ENCODE measurements at places on chromosomes 12 and 14.
A peak's percentile ranks its signal among the peaks of the same experiment; 100 is the strongest.

DNA sequence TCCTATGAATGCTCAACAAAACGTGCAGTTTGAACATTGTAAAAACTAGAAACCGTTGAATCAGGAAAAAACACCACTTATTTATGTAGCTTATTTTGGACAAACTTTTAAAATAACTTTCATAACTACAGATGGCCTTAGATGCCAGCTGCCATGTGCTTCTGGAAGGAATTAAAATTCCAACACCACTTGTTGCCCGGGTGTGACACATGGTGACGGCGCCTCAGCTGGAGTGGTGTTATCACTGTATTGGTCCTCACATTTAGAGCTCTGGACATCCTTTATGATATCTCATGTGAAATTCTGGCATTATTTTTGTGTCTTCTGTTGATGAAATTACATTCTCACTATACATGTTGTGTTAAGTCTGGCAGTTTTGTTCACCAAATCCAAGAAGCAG is 211.0 kb downstream of the IPO8 start:
- DNase-seq = no peak

GRCh38 chr14:55142466-55142865 is 13.4 kb downstream of the LGALS3 start:
- DNase-seq = no peak

GRCh38 chr12:2332236-2332635 is 279.4 kb downstream of the CACNA1C start:
- DNase-seq = peak; percentile 84

DNA sequence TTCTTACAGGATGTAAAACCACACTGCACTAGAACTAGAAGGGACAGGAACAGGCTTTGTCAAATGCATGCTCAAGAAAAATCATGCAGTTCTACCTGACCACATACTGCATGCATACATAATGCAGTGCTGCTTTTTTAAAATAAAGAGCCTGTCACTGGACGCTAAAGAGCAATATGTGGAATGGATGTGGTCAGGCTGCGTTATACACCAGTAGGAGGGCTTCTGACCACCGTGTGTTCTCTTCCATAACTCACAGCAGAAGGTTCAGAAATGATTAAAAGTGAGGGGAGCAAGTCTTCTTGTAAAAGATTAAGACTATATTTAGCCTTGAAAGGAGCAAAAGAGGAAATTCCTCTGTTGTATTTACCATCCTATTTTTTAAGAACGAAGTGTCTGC is 392.0 kb downstream of the EMP1 start:
- no peak for DNase-seq

GRCh38 chr12:121217063-121217462 is 7.1 kb downstream of the P2RX4 start:
- no peak for DNase-seq

- DNase-seq = no peak
These were observed 107.1 kb downstream of the PPM1H start for GRCh38 chr12:62827855-62828254.

GRCh38 chr12:124696693-124697476 is 129.5 kb upstream of the NCOR2 start:
- DNase-seq = no peak

GRCh38 chr12:81726634-81727033 is 32.5 kb downstream of the PPFIA2 start:
- no peak for DNase-seq

DNA sequence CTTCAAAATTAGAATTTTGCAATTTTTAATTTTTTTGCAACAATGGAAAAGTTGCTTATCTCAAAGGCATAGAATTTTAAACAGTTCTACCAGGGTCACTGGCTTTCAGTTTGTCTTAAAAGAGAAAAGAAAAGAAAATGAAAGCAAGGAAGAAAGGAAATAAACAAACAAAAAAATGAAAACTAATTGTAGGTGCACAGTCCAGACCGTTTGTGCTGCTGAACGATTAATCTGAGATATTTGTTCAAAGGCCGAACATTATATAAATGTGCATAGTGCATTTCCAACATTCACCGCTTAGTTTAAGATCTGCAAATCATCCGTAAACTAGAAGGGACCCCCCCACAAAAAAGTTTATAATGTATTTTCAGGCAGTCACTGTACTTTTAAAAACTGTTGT is 5.5 kb upstream of the OTX2 start:
- DNase-seq = no peak

- no peak for DNase-seq
These were observed 310.9 kb downstream of the ADGRD1 start for GRCh38 chr12:131264635-131265034.

DNA sequence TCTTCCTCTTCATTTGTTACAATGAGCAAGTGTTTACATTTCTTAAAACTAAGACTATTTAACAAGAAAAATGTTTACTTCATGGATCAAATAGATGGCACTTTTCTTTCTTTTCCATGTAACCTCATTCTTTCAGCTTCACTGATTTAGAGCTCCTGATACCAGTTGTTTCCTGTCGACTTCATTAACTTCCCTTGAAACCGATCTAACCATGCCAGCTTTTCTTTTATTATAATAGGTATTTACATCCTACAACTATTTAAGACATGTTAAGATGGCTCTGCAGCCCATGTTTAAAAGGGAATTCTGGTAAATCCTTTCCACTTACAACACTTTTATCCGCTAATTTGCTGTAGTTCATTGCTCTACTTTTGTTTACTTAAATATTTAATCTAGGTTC is 107.3 kb upstream of the DCN start:
- DNase-seq = no peak

DNA sequence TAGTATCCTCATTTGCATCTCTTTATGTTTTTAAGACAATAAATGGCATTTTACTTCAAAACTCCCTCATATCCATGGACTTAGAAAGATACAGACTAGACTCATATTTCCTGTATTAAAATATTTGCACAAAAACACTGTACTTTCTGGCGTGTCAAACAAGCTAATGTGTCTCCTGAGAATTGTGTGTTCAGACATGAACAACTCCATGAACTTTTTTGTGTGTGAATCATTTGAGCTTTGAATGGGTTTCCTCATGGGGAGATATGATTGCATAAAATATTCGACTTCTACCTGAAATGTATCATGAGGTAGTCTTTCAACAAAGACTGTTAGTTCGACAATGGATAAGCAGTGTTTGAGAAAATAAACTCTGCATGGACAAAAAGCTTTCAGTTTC is 58.8 kb downstream of the TMEM30B start:
- DNase-seq = no peak

All from AG10803 (cell line).